ENCODE measurements at places on chromosomes 13 and 19.

DNA sequence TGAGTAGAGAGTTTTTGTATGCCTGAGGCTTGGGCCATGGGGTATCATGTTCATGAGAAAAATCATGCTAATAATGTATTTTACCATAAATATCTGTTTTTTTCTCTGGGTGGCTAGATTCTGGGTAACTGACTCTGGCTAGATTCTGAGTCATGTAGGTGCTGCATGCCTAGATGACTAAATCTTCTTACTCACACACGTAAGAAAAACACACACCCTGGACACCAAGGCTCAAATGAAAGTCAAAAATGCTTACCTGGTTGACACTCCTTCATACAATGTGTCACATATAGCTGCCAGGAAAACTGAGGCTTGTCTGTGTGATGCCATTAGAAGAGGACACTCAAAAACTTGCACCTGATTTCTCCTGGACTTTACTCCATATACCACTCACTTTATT lies 597.4 kb upstream of the SLITRK1 start:
- DNase-seq: no peak

DNA sequence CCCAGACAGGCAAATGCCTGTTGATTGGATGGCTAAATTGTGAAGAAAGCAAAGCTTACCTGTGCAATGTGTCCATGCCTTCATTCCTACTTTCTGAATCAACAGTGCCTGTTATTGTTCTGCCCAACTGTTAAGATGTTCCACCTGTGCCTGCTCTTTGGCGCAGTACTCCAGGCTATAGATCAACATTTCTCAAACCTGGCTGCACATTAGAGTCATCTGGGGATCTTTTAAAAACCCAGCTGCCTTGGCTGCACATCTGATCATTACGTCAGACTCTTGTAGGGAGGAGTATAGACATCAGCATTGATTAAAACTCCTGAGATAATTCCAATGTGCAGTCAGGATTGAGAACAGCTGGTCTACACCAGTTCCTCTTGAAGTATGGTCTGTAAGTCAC lies 16.2 kb upstream of the CPB2 start:
- DNase-seq: no peak

GRCh38 chr13:102698649-102698980 lies 3.8 kb upstream of the METTL21C start:
- no peak for DNase-seq

DNA sequence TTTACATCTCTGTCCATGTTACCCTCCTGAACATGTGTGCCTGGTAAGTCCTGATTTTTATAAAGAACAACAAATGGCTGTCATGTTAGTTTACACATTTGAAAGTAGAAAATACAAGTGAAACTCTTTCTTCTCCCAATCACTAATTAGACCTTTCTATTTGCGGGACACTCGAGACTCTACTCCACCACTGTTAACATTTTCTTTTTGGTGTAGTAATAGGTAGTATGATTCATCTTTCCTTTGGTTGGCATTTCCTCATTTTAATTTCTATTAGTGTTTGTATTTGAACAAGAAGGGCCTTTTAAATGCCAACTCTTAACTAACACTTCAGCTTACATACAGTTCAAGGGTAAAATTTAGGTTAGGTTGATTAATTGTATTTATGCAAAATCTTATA lies 371.1 kb downstream of the PCDH9 start:
- peak; percentile 34 for DNase-seq

DNA sequence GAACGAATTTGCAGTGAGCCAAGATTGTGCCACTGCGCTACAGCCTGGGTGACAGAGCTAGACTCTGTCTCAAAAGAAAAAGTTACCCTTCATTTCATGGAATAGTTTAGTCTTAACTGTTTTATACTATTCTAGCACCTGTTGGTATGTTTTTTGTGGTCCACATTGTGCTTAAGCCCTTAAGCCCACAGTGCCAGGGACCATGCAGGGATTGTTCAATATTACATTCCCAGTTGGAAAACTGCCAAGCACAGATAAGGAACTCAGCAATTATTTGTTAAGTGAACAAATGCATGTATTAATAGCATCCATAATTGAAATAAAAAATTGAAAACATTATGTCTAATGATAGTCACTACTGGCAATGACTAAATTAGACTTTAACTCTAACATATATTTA lies 193.5 kb downstream of the PCDH17 start:
- DNase-seq: no peak

- no peak for DNase-seq
Observed at GRCh38 chr13:94987869-94988268, 275.5 kb upstream of the SOX21 start.

- DNase-seq: no peak
Observed at GRCh38 chr13:74674720-74675119, 540.5 kb upstream of the KLF12 start.

- no peak for DNase-seq
Observed at GRCh38 chr19:52190487-52191293, 838 bp downstream of the PPP2R1A start.

DNA sequence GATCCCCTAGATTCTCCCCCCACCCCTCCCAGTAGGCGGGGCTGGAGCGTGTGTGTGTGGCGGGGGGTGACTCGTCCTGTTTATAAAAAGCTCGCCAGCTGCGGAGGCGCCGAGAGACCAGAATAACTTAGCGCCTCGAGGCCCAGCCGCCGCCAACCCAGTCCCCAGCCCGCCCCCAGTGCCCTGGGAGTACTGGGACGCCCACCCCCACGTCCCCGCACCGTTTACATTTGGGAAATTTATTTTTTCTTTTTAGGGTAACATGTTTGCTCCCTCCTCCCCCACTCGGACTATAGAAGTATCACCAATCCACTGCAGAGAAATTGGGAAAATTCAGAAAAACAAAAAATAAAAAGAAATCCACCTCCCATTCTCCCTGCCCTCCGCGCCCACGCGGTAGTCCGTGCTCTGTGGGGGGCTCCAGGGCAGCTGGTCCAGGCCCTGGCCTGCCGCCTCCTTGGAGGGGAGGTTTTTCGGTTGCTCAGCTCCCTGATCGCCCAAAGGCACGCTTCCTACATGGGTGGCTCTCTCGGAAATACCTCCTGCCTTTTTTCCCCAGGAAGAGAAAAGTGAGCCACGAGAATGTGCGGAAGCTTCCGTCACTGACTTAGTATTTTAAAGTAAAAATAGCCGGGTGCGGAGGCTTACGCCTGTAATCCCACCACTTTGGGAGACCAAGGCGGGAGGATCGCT lies 1.5 kb upstream of the RAB3A start:
- no peak for DNase-seq

- DNase-seq: no peak
Observed at GRCh38 chr13:73833325-73834070, 300.7 kb downstream of the KLF12 start.

- DNase-seq: no peak
Observed at GRCh38 chr13:48188131-48188530, 44.9 kb upstream of the ITM2B start.

GRCh38 chr13:20696073-20696472 lies 7.4 kb upstream of the IL17D start:
- DNase-seq: no peak

DNA sequence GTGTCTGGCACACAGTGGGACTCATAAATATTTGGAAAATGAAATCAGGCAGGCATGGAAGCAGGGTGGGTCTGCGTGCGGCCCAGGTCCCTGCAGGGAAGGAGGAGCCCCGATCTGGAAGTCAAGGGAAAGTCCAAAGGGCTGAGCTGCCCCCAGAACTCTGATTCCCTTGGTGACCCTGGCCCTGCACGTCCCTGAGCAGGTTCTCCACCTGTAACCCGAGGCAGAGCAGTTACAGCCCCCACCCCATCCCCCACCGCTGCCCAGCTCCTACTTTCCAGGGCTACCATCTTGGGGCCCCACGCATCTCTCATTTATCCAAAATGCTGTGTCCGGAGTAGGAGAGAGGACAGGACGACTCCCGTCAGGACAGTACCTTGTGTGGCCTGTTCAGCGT lies 2.1 kb downstream of the PLEKHF1 start:
- no peak for DNase-seq

DNA sequence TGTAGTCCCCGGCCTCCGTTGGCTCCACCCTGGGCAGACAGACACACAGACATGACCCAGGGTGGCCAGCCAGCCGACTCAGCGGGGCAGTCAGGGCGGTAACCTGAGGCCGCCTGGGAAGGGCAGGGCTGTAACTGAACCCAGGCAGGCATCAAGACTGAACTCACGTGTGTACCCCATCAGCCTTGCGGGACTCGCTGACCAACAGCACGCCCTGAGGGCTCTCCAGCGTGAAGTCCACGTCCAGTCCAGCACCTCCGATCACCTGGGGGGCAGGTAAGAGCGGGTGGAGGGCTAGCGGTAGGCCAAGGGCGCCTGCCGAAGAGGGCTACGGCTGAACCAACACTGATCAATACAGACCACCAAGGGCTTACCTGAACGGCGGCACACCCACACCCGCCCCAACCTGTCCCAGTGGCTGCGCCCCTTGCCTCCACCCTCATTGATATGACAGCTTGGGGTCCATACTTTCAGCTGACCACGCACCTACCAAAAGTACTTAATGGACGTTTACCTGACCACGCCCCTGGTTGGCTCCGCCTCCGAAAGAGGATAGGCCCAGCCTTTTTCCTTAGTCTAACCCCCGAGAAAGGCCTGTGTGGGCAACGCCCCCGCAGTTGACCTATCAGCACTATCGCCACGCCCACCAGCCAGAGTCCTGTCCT lies 791 bp downstream of the TMED1 start:
- DNase-seq: no peak

GRCh38 chr13:98869408-98870090 lies 108.3 kb downstream of the DOCK9 start:
- DNase-seq: no peak

DNA sequence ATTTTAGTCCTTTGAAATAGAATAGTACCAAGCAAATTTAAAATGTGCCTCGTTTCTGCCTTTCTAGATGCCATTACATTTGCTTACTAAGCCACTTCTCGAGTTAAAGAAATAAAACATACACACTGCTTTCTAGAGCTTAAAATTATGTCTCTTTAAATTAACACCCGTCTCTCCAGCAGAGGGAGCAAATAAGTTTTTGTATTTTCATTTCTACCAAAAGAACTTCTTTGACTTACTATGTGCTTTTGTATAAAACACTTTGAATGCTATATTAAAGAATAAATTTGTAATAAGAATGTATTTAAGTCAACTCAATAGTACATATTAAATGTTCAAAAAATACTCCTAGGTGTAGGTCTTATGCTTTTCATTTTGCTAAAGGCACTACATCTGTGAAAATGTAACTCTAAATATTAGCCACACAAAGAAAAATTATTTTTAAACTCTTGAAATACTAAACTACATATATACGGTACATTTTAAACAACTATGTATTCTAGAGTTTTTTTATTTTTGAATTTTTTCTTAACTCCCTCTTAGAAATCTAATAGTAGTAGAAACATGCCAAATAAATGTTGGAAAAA lies 269.3 kb upstream of the MIR17HG start:
- DNase-seq: no peak

DNA sequence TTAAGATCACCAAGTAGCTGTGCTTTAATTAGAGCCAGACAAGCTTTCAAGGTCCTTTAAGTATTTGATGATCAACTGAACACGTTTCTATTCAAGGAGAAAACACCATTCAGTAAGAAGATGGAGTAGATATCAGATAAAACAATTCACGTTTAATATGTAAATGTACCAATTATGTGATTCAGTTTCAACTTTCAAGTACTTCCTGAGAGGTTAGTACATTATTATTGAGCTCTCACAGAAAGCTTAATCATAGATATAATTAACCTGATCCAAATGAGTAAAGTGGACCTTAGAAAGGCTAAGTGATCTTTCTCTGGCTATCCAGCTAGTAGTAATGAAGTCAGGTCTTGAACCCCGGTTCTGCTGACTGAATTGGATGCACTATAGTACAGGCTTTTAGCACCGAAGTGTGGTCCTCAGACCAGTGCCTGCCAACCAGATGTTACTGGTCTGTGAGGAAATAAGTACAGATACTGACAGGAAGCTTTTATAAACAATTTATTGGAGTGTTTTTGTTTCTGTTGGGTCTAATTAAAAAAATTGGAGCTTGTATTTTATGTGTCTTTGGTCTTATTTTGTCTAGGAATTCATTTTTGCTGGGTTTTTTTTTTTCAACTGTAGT lies 10.2 kb downstream of the CLN5 start:
- DNase-seq: no peak

- no peak for DNase-seq
Observed at GRCh38 chr19:7971553-7972520, 28.4 kb upstream of the TIMM44 start.

DNA sequence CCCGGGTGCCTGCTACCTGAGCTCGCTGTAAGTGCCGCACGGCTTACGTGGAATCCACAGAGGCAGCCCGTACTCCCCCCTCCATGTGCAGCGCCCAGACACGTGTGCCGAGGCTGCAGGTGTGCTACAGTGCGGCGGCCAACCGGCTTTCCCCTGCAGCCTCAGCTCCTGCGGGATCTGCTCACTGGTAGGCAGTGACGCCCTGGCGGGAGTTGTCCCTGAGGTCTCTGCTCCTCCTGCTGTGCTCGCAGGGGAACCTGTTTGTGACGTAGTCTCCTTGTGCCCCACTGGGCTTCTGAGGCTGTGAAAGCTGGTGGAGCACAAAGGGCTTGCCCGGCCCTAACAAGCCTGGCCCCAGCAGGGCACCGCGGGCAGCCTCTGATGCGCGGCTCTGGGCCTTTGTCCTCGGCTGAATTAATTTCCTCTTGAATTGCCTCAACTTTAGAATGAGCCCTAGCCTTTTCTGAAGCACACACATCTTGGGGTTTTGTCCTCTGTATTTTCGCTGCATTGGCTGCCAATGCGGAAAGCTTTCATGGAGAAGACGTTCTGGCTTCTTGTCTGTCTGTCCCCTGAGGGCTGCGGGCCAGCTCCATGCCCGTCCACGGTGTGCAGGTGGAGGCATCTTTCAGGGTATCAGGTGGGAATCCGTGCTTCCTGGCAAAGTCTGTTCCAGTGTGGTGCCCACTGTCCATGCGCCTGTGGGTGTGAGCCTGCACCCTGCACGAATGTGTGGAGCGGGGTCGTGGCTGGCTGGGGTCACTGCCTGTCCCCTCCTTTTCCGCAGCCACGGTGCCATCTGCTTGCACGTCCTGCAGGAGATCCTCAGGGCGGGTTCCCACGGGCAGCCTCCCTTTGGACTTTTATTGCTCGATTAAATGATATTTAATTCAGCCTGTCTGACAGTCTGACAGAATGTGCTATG lies 77.3 kb upstream of the MCF2L start:
- no peak for DNase-seq

GRCh38 chr13:30736461-30737320 lies 1.3 kb downstream of the ALOX5AP start:
- DNase-seq: no peak

GRCh38 chr13:46160065-46160464 lies 21.9 kb downstream of the LCP1 start:
- DNase-seq: no peak

DNA sequence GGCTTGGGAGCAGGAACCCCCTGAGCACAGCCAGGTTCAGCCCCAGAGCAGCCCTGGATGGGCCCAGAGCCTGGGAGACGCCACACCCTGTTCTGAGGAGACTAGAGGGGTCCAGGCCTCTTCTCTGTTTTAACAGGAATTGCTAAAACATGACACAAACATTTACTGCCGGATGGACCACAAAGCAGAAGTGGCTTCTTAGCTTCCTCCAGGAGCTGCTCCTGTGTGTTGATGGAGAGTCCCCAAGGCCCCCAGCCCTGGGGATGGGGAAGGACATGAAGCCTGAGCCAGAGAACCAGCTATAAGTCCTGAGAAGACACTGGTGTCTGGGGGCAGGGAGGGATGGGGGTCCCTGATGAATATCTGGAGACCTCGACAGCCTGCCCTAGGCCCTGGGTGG lies 14.6 kb downstream of the CEACAM3 start:
- DNase-seq: peak; percentile 64

All from SIG-M5 (cell line).